Fibroblast of skin of abdomen (primary cell): ENCODE measurements at places on chromosomes 3 and 15.

DNA sequence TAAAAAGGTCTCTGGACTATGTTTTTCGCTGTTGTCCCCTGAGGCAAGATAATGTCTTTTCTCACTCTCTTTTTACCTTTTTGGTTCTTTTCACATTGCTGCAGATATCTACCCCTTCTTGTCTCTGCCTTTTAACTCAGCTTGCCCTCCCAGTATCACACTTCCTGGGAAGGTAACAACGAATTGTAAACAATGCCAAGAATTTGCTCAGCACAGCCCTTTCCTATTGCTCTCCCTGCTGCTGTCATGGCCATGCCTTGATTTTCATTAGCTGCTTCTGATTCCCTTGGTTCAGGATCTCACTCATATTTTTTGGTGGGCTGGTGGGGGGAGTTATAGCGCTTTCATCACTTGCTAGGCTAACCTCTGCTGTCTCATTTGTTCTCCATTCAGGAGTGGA, 123.1 kb upstream of the DPH6 start:
- DNase-seq = no peak

GRCh38 chr3:146154995-146155394, 6.0 kb downstream of the PLOD2 start:
- no peak for DNase-seq

DNA sequence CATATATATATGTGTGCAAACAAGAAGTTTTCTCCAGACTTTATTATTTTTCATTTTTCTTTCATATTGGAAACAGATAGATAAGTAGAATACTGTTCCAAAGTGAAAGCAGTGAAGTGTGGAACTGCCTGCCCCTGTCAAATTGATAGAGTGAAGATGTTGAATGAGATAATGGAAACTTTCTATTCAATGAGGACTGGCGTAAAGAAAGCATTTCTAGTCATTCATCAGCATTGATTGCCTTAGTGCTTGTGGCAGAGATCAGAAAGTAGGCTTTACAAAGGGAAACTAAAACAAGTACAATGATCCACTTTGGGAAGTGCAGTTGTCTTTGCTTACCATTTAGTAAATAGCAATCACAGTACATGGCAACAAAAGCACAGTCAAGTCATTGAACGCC, 300.0 kb downstream of the CADM2 start:
- DNase-seq = no peak

GRCh38 chr3:16433701-16434151, 79.8 kb downstream of the RFTN1 start:
- DNase-seq = no peak

DNA sequence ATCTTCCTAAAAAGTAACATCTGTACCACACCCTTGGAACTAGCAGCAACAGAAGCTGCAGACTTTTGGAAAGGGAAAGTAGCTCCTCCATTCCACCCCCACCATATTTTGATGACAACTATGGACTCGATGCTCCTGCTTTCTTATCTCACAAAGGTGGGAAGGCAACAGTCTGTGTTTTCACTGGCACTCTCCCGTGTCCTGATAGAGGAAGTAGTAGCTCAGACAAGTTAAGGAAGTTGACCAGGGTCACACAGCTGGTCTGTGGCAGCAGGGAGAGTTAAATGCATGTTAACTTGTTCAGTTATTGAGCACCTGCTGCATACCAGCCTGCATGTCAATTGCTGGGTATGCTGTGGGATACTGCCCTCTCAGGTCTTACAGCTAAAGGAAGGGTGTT, 33.1 kb downstream of the BHLHE40 start:
- DNase-seq = no peak

DNA sequence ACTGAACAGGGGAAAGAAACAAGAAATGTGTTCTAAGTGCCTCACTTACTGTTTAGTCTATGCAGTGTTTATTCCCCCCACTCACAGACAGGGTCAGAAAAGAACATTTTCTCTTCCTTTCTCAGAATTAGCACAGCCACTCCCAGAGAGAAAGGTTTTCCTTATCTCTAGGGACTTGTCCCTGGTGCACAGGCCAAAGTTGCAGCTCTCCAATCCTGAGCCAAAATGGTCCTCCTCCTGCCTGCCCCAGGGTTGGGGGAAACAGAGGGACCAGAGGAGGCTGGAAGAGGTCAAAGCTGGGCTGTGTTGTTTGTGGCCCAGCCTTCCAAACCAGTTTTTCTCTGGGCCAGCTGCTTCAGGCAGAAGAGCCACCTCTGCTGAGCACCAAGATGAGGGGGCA, 12.0 kb downstream of the RAB6B start:
- DNase-seq = no peak

- DNase-seq = peak; percentile 51
These were observed 33.8 kb downstream of the GLCE start for GRCh38 chr15:69194025-69194827.

DNA sequence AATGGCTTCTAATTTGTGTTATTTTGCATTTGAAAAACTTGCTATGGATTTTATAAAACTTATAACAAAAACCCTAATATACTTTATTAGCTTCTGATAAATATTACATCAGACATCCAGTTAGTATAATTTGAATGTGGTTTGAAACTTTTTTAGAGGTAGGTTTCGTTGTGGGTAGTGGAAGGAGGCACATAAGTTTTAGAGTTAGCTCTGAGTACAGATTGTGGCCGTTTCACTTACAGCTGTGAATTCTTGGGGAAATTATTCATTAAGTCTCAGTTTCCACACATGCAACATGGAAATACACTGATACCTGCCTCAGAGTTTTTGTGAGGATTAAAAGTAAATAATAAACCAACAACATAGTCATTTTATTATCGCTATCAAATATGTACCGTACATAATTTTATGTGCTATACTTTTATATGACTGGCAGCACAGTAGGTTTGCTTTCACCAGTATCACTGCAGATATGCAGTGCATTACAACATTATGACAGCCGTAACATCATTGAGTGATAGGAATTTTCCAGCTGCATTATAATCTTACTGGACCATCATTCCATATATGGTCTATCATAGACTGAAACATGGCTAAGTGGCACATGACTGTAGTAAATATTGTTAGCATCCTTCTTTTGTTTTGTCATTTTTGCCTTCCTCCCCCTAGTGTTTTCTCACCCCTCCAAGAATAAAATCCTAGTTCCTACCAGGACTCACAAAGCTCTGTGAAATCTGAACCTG, 175.6 kb downstream of the AKAP13 start:
- no peak for DNase-seq

GRCh38 chr3:76362643-76363042, 577.3 kb upstream of the ZNF717 start:
- DNase-seq = no peak

DNA sequence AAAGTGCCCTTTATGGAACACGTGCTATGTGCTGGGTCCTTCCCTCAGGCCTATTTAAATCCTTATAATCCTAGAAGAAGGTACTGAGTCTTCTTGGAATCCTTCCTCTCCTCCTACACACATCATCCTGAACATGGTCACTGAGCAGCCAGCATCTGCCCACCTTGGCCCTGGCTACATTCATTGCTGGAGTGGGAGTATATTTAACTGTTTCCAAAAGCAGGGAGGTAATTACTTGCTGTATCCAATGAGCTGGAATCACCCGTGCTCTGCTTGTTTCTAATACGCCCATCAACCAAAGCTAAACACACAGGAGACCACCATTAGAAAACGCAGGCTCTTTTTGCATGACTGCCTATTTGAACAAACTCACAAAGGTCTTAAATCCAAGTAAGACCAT, 122.2 kb downstream of the RORA start:
- no peak for DNase-seq

DNA sequence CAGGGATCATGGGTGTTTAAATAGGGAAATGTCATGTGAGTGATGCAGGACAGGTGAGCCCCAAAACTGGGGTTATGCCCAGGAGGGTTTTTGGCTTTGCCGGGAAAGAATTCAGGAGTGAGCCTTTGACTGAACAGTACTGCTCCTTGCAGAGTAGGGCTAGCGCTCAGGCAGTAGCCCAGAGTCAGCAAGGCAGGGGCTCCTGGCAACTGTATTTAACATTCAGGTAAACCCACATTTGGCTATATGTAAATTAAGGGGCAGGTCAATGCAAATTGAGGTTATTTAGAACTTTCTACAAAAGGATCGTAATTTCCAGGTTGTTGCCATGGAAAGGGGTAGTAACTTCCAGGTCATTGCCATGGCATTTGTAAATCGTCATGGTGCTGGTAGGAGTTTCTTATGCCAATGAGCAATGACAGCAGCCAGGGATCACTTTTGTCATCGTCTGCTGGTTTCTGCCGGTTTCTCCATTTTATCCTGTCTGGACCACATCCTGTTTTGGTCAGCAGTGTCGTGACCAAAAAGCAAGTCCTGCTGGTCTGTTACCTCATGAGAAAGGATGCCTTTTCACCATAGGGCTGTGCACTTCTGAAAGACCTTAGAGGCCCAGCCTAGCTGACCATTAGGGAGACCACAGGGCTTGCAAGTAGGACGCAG, 24.3 kb downstream of the MTHFS start:
- peak; percentile 39 for DNase-seq

DNA sequence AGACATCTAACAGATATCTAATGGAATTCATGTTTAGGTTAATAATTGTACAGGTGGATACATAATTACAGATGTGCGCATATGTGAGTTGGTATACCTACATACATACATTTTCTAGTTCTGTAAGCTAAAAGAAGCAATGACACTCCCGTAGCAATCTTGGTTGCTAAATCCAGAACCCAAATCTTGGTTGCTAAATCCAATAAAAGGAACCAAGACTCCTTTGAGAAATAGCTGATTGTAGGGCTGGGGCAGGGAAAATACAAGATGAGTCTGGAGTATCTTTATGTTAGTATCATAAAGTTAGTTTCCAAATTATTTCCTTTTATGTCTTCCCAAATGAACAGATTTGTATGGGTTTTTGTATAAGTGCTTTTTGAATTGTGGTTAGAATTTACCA, 135.2 kb downstream of the TMCC1 start:
- DNase-seq = no peak
